ENCODE measurements at places on chromosomes 7 and 10.
A peak's percentile ranks its signal among the peaks of the same experiment; 100 is the strongest.

DNA sequence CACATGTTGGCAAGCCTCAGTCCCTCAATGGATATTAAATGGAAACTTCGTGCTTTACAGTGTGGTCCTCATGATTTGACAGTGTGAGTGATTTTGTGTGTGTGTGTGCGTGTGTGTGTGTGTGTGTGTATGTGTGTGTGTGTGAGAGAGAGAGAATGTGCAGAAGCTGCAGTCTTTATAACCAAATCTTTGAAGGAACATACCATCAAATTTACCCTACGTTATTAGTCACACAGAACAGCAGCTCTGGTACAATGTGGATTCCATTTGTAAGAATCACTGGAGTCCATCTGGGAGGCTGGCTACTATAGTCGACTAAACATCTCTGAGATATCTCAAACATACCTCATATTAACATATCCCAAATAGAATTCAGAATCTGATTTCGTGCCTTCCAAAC is 928.0 kb upstream of the POT1 start:
- DNase-seq = no peak

DNA sequence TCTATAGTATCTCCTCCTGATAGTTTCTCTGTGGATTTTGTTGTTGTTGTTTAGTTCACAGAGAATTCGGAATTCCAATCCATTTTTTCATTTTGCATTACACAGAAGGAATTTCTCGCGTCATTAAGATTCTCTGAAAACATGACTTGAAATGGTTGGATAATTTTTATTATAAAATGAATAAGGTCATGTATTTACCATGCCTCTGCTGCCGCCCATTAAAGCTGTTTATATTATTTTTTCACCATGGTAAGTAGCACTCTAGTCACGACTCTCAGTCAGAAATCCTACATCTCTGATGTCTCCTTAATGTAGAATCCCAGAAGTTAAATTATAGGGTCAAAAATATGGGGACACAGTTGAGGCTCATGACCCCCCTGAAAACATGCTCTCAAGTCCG is 19.1 kb downstream of the SFMBT2 start:
- no peak for DNase-seq

DNA sequence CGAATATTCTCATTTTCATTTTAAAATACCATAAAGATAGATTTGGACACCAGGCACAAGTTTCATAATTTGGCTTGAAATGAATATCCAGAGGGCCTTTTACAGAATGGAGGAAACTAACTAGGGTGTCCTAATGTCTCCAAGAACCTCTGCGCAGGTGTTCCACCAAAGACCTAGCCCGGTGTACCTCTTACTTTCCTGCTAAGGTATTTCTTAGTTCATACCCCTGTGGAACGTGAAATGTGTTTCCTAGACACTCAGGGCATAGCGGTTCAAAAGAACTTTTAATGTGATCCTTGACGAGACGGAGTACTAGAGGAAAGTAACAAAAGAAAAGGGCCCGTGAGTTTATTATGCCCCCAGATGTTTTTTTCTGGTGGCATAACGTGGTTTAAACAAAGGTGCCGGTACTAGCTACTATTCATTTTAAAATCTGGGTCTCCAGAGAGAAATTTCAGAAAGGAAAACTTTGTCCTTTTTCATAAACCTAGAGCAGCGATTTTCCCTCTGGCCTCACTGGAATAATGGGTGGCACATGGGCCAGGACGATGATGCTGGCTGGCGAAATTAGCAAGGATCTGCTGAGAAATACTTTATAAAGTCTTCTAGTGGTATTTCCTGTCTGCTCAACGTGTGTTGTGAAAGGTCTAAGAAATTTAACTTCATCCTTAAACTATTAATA is 1.4 kb downstream of the APBB1IP start:
- DNase-seq = no peak

- no peak for DNase-seq
These were observed 4.1 kb downstream of the MMS19 start for GRCh38 chr10:97494151-97494550.

- peak; percentile 21 for DNase-seq
These were observed 66.2 kb downstream of the FAM241B start for GRCh38 chr10:69696073-69696731.

DNA sequence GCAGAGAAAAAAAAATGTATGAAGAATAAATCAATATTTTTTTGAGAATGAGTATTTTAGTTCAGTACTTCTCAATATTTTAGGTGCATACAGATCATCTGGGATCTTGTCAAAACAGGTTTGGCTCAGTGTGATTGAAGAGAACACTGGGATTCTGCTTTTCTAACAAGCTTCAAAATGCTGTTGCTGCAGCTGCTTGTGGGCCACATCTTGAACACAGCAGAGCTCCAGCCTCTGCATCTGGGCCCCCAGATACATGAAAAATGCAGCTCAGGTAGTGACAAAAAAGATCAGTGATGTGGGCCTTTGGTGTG is 1177.1 kb upstream of the C7orf33 start:
- no peak for DNase-seq

DNA sequence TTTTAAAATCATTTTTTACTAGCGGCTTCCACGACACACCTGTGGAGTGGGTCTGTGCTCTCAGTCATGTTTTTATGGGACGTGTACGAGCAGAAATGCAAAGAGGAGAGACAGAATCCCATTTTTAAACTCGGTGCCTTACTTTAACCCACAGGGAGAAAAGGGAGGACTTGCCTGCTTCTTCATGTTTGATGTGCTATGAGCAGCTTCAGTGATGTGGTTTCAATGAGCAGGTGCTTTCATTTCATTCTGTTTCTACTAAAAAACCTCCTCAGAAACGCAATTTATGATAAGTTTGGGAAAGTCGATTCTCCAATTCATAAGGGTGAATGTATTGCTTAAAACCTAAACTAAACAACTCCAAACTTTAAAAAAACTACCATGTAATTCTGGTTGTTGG is 537.2 kb downstream of the GATA3 start:
- no peak for DNase-seq

GRCh38 chr10:27744802-27745731 is 552 bp downstream of the MKX start:
- DNase-seq = no peak

DNA sequence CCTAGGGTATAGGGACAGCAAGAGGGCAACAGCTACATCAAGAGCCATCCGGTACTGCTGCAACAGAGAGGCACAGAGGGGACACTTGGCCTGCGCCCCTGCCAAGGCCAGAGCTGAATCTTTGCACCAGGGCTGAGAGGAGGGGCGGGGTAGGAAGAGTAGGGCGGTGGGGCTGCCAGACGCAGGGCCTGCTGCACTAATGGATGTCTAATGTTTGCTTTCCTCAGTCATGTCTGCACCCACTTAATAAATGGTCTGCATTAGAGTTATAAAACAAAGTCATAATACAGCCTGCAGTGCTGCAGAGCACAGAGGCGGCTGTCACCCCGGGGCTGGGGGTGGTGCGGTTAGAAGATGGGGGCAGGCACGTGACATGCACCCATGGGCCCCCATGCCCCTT is 42.2 kb upstream of the SLC29A3 start:
- no peak for DNase-seq

DNA sequence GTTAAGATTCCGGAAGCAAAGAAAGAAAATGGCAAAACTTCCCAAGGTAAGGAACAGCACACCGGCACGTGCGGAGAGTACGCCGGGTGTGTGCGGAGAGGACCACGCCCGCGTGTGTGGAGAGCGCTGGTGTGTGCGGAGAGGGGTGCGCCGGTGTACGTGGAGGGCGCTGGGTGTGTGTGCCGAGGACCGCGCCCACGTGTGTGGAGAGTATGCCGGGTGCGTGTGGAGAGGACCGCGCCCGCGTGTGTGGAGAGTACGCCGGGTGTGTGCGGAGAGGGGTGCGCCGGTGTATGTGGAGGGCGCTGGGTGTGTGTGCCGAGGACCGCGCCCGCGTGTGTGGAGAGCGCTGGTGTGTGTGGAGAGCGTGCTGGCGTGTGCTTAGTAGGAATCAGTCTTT is 48.6 kb upstream of the DPYSL4 start:
- DNase-seq = no peak

DNA sequence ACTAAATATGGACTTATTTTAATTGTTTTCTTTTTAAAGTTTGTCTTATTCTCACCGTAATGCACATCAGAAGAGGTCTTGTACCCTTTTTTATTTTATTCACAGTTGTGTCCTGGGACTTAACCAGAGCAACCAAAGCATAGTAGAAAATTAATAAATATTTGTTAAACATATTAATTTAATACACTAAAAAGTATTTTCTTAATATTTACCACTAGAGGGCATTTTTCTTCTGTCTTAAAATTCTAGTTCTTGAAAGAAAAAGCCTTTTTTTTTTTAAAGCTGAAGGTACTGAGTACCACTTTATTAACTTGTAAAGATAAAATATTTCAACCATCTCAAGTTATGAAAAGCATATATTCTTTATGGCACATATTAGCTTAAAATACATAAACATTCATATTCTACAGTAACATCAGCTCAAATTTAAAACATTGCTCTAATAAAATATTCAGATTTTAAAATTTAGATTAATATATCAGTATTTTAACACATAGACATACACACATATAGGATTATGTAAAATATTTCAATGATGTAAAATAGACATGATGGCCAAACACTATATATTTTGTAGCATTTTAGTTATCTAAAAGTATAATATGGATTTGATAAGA is 260.4 kb downstream of the SEMA3A start:
- DNase-seq = no peak

DNA sequence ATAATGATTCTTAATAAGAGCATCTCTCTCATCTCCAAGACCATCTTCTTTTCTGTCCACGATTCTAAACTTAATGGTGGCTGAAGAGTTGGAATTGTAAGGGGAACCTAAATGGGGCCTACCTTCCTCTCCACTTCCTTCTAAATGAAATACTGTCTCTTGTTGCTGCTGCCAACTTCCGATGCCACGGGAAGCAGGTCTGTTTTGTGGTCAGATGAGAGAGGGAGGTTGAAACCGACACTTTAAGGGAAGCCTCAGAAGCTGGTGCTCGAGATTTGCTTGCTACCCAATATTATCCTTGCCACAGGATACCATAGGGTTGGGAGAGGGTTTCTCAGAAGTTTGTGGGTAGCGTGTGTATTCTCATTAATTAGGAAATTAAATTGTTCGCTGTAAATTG is 464.1 kb downstream of the SUGCT start:
- DNase-seq = no peak

GRCh38 chr10:115950320-115950719 is 322.7 kb downstream of the GFRA1 start:
- peak; percentile 55 for DNase-seq

DNA sequence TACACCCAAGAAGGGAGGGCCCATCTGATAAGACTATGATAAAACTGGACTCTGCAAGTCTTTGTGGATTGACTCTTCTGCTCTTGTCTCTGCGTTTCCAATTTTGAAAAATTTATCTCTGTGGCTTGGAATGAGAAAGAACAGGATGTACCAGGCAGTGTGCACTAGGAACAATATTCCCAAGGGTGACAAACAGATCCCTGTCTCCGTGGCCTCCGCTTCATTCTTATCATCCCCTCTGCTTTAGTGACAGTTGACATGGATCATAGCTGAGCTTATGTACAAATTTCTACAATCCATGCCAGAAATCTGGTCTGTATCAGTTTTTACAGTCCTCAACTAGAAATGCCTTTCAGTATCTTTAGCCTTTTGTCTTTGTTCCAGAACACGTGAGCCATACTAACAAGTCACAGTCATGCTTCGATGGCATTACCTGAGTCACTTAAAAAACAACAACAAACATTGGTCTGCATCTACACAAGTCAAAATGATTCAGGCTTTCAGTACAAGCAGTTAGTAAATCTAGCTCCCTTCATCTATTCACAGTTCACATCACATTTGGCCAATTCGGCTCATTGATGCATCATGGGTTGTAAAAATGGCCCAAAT is 393.6 kb upstream of the CELF2 start:
- DNase-seq = no peak

DNA sequence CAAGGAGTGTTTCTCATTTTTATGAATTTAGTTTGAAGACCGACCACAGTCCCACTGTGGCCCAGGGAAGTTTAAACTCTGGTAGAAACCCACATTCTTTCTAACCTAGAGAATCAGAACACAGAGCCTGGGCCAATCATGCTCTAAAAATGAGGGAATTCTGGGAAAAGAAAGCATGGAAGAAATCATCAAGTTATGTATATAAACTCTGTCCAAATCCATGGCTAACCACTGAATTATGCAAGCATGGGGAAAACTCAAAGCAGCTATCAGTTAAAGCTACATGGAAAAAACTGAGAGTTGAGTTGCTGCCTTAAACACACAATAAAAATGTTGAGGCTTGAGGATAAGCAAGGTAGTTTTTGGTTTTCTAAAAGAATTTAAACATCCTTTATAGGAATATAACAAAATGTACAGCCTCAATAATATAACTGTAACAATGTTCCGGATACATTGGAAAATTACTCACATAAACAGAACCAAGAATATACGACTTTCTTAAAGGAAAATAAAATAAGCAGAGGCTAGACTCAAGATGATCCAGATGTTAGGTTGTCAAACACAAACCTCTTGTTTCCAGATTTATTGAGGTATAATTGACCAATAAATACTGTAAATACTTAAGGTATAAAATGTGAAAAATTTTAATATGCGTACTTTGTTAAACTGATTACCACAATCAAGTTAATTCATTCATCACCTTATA is 311.2 kb upstream of the GNAI1 start:
- peak; percentile 11 for DNase-seq

GRCh38 chr10:670038-670437 is 19.4 kb downstream of the DIP2C start:
- no peak for DNase-seq

GRCh38 chr10:33272635-33273034 is 61.8 kb downstream of the NRP1 start:
- DNase-seq = no peak

GRCh38 chr7:80760292-80760691 is 121.8 kb downstream of the CD36 start:
- no peak for DNase-seq

GRCh38 chr10:5752301-5752871 is 60.8 kb downstream of the GDI2 start:
- DNase-seq = peak; percentile 21
